Right hindlimb (tissue), 1 donor: ENCODE measurements at places on chromosomes 2 and 18.

GRCh38 chr2:121519732-121520640 lies 10.7 kb upstream of the RNU4ATAC start:
- DNase-seq = no peak

DNA sequence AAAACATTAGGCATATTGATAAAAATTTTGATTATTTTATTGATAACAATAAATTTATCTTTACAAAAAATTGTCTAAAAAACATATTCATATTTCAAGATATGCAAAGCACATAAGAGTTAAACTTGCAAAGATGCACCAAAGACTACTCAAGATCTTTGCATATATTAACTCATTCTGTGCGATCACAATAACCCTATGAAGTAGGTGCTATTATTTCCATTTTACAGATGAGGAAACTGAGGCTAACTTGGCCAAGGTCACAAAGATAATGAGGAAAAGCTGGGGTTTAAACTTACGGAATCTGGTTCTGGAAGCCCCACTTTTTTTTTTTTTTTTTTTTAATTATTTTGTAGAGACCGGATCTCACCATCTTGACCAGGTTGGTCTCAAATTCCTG lies 94.4 kb upstream of the SERTAD2 start:
- no peak for DNase-seq

DNA sequence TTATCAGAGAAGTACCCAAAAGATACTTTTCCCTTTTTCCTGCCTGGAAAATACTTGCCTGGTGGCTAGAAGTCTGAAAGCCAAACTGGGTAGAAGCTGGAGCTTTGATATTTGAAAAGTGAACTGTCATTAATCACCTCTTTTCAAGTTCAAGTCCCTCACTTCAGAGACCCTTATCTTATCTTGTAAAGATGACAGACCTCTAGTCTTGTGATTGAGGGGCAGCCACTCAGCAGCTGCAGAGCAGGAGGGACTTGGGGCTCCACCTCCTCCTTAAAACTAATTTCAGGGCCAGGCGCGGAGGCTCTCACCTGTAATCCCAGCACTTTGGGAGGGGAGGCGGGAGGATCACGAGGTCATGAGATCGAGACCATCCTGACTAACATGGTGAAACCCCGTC lies 64.2 kb upstream of the CDCA7 start:
- no peak for DNase-seq

- DNase-seq = no peak
Observed at GRCh38 chr2:41878056-41878455, 169.8 kb upstream of the PKDCC start.

GRCh38 chr2:23510471-23510870 lies 125.5 kb downstream of the KLHL29 start:
- no peak for DNase-seq

DNA sequence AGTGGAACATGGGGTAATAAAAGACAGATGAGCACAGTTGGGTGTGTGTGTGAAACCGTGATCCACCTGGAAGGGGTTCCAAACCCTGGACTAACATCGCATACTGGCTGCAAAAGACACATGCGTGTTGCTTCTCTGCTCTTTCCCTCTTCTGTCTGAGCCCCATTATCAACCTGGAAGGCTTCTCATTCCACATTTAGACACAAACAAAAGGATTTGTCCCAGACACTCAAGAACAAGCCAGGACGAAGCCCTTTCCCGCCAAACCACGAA lies 7.0 kb upstream of the SP9 start:
- DNase-seq = no peak

DNA sequence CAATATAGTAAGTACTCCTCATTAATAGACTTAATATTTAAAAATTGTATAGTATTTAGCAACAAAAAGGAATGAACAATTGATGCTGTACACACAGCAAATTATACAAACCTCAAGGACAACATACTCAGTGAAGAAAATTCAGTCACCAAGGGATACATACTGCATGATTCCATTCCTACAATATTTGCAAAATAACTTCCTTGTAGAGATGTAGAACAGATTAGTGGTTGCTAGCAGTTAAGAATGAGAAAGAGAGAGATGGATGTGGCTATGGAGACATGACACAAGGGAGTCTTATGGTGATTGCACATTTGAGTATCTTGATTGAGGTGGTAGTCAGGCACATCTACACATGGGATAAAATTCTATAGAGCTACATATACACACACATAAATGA lies 26.0 kb downstream of the COL3A1 start:
- DNase-seq = no peak
